ENCODE measurements at places on chromosomes 5 and 9. TPM values are rescaled to one million over a fixed set of nuclear protein-coding genes. Genes with fewer than 3 reads are reported as not detected.

DNA sequence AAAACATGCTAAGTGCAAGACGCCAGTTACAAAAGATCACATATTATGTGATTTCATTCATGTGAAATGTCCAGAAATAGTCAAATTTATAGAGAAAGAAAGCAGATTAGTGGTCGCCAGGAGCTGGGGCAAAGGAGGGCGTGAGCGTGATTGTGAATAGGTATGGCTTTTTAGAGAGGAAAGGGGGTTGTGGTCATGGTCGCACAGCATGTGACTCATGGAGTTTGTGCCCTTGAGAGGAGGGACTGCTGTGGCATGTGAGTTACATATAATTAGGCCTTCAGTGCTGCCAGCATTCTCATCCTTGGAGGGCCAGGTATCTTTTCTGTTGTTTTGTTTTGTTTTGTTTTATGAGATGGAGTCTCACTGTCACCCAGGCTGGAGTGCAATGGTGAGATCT lies 21.2 kb upstream of the MARCHF6 start:
- no peak for DNase-seq
- no peak overlapping the region for H3K4me3 ChIP-seq
- no peak overlapping the region for H3K27ac ChIP-seq
- H3K36me3 ChIP-seq: no peaks in the 10 kb centered on the region
- H3K27me3 ChIP-seq: no peaks in the 10 kb centered on the region
- no peaks in the 10 kb centered on the region for H3K4me1 ChIP-seq

The INSL6 gene
- total RNA-seq: not detected

DNA sequence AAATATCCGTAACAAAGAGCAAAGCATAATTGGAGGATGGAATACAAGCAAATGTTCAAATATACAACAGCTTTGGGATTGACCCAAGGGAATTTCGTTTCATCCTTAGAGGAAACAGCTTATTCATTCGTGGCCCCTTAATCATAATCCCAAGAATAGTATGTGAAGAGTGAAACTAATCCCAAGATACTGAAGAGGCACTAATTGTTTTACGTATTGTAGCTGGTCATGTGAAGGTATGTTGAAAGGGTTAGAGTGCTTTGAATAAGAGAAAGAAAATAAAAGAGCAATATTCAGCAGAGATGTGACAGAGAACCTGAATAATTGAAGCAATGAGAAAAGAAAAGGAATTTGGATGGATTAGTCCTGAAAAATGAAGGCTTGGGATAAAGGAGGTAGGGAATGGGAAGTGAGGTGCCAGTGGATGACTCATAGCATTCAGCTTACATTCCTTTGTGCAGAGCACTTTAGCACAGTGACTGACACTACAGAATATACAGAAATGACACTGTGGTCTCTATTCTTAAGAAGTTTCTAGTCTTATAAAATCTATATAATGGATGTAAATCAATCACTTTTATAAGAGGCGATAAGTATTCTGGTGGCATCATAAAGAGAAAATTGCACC lies 221.9 kb downstream of the TLR4 start:
- no peaks in the 10 kb centered on the region for H3K36me3 ChIP-seq
- DNase-seq: no peak
- H3K27ac ChIP-seq: no peak overlapping the region
- no peaks in the 10 kb centered on the region for H3K4me1 ChIP-seq
- H3K27me3 ChIP-seq: no peaks in the 10 kb centered on the region

The GMCL2 gene
- not detected for total RNA-seq

The COL15A1 gene
- not detected for total RNA-seq

DNA sequence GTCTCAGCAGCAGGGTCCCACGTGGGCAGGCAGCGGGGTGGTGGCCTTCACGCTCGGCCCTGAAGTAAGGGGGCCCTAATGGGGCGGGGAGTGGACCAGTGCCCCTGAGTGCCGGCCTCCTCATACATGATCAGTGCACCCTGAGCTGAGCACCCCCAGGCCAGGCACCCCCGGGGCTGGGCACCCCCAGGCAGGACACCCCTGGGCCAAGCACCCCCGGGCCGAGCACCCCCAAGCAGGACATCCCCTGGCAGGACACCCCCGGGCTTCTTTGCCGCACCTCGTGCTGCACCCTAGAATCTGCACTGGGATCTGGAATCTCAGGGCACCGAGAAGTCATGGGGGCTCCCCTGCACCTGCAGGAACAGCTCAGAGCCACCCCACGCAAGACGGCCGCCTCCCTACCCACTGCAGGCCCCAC lies 51.4 kb downstream of the EXD3 start:
- no peaks in the 10 kb centered on the region for H3K4me1 ChIP-seq
- no peaks in the 10 kb centered on the region for H3K27me3 ChIP-seq
- H3K4me3 ChIP-seq: no peak overlapping the region
- DNase-seq: peak; percentile 33
- H3K27ac ChIP-seq: no peak overlapping the region
- no peaks in the 10 kb centered on the region for H3K36me3 ChIP-seq

The DBH gene
- total RNA-seq: not detected

The ZBTB26 gene
- 8.7 TPM for total RNA-seq

GRCh38 chr5:41754857-41755256 lies 115.4 kb downstream of the OXCT1 start:
- no peaks in the 10 kb centered on the region for H3K36me3 ChIP-seq
- H3K4me3 ChIP-seq: no peak overlapping the region
- no peak overlapping the region for H3K27ac ChIP-seq
- no peaks in the 10 kb centered on the region for H3K4me1 ChIP-seq
- H3K27me3 ChIP-seq: no peaks in the 10 kb centered on the region

The PRELID2 gene
- 26.0 TPM for total RNA-seq

GRCh38 chr5:14663734-14664269 lies 716 bp upstream of the OTULIN start:
- no peaks in the 10 kb centered on the region for H3K36me3 ChIP-seq
- peaks cover 20% of the 10 kb centered on the region for H3K4me1 ChIP-seq
- peak; percentile 22 for DNase-seq
- H3K4me3 ChIP-seq: peak overlapping the region; percentile 74

The PRUNE2 gene
- 3.7 TPM for total RNA-seq

The SEMA4D gene
- 16.0 TPM for total RNA-seq

The PCDHA7 gene
- not detected for total RNA-seq

The MARVELD2 gene
- 50.3 TPM for total RNA-seq

DNA sequence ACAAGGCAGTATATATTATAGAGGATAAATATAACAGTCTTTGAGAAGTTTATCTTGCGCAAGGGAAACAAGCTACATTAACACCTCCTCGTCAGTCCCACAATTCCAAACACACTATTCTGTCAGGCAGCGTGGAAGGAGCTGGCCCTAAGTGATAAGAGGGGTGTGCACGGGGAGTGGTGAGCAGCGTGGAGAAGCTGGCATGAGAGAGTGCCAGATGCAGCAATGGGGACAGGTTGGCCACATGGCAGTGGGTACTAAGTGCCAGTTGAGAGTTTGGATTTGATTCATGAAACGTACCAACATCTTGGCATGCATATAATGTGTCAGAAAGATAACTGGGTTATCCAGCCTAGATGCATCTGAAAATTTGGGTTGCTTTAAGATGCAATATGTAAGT lies 460.2 kb downstream of the ICE1 start:
- DNase-seq: no peak
- no peak overlapping the region for H3K4me3 ChIP-seq
- H3K27me3 ChIP-seq: no peaks in the 10 kb centered on the region
- no peak overlapping the region for H3K27ac ChIP-seq

- H3K4me1 ChIP-seq: no peaks in the 10 kb centered on the region
- H3K27ac ChIP-seq: no peak overlapping the region
- no peaks in the 10 kb centered on the region for H3K36me3 ChIP-seq
These were observed 316.8 kb downstream of the NDUFS4 start for GRCh38 chr5:53877243-53877642.

GRCh38 chr5:140595538-140596300 lies 31.1 kb downstream of the SLC35A4 start:
- no peak overlapping the region for H3K27ac ChIP-seq
- H3K4me3 ChIP-seq: no peak overlapping the region
- DNase-seq: no peak
- H3K36me3 ChIP-seq: no peaks in the 10 kb centered on the region

DNA sequence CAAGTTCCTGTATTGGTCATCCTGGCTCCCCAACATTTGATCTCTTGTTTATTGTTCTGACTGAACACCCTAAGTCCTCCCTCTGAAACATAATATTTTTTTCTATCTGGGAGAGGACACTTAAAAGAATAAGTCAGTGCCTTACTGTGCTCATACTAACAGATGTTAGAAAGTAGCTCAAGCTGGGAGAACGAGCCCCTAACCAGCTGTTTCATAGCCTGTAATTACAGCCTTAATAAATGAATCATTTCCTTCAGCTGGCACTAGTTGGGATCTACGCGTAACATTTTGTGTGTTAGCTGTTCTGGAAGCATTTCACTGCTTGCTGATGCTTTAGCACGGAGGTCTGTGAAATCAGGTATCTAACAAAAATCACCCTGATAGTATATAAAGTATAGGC lies 345.9 kb upstream of the RIOK2 start:
- no peaks in the 10 kb centered on the region for H3K4me1 ChIP-seq
- H3K27me3 ChIP-seq: no peaks in the 10 kb centered on the region
- no peak overlapping the region for H3K27ac ChIP-seq
- H3K4me3 ChIP-seq: no peak overlapping the region
- DNase-seq: no peak

GRCh38 chr5:53110156-53110555 lies 599 bp upstream of the MOCS2 start:
- peak overlapping the region; percentile 83 for H3K27ac ChIP-seq
- H3K36me3 ChIP-seq: no peaks in the 10 kb centered on the region
- no peaks in the 10 kb centered on the region for H3K27me3 ChIP-seq
- peak overlapping the region; percentile 86 for H3K4me3 ChIP-seq
- H3K4me1 ChIP-seq: peaks cover 3% of the 10 kb centered on the region

DNA sequence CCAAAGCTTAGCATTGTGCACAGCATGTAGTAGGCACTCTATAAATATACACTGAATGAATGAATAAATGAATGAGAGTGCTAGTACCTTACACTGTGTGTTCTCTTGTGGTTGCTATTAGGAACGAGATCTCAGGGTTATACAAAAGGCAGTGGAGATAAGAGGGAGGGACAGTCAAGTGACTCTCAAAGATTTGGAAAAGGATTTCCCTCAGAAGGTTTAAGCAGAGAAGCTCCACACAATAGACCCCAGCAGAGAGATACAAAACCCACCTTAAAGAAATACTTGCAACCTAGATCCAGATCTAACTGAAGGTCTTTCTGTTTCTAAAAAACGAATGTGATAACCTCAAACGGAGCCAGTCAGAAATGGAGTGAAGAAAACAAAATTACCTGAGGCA lies 11.8 kb upstream of the EFNA5 start:
- H3K27ac ChIP-seq: no peak overlapping the region
- H3K4me1 ChIP-seq: no peaks in the 10 kb centered on the region
- H3K27me3 ChIP-seq: no peaks in the 10 kb centered on the region
- no peak for DNase-seq

GRCh38 chr5:139639619-139640380 lies 8.3 kb upstream of the CXXC5 start:
- H3K27me3 ChIP-seq: no peaks in the 10 kb centered on the region
- H3K36me3 ChIP-seq: no peaks in the 10 kb centered on the region
- peak; percentile 28 for DNase-seq
- no peak overlapping the region for H3K4me3 ChIP-seq
- H3K4me1 ChIP-seq: peaks cover 71% of the 10 kb centered on the region

DNA sequence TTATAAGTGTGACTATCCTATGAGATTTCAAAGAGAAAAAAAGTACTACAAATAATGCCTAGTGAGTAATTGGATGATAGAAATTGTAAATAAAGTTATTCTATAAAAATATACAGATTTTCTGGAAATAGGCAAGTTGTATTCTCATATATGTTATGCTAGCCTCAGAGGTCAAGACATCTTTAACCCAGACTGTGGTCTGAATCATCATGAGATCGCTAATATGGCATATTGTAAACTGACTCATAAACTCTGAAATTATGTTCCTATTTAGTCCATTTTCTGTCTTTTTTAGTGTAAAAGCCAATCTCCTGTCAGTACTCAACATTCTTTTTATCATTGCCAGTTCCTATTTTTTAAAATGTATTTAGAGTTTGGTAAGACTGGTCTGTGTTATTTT lies 14.2 kb downstream of the LOX start:
- H3K36me3 ChIP-seq: no peaks in the 10 kb centered on the region
- H3K27ac ChIP-seq: no peak overlapping the region
- H3K27me3 ChIP-seq: no peaks in the 10 kb centered on the region
- no peak for DNase-seq
- no peak overlapping the region for H3K4me3 ChIP-seq

GRCh38 chr5:139651043-139651834 lies 3.1 kb downstream of the CXXC5 start:
- peak overlapping the region; percentile 91 for H3K4me3 ChIP-seq
- H3K4me1 ChIP-seq: peaks cover 59% of the 10 kb centered on the region
- DNase-seq: peak; percentile 90
- H3K27me3 ChIP-seq: no peaks in the 10 kb centered on the region
- peak overlapping the region; percentile 31 for H3K27ac ChIP-seq

The RMRP gene
- 10,161 TPM for total RNA-seq

The ISCA1 gene
- total RNA-seq: 11.2 TPM

The ADAMTS2 gene
- 0.05 TPM for total RNA-seq

The MCIDAS gene
- total RNA-seq: 2.0 TPM

DNA sequence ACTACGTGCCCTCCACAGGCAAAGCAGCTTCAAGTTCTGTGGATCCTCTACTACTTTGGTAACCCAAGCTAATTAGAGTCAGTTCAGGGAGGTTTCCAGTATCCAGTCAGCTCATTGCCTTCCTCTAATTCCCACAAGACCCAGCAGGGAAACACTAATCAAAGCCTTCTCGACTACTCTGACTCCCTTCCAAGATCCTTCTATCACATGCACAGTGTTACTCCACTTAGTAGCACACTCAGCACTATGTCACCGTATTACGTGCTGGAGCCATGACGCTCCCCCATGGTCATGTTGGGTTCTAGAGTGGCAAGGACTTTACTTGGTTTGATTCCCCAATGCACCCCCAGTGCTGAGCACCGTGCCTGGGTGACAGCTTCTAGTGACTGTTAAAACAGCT lies 53.0 kb downstream of the DCP2 start:
- no peaks in the 10 kb centered on the region for H3K4me1 ChIP-seq
- no peaks in the 10 kb centered on the region for H3K36me3 ChIP-seq
- DNase-seq: no peak
- no peaks in the 10 kb centered on the region for H3K27me3 ChIP-seq

The GCNT4 gene
- 3.0 TPM for total RNA-seq

The SHC3 gene
- total RNA-seq: 0.20 TPM

The PCDHGB6 gene
- 2.5 TPM for total RNA-seq

DNA sequence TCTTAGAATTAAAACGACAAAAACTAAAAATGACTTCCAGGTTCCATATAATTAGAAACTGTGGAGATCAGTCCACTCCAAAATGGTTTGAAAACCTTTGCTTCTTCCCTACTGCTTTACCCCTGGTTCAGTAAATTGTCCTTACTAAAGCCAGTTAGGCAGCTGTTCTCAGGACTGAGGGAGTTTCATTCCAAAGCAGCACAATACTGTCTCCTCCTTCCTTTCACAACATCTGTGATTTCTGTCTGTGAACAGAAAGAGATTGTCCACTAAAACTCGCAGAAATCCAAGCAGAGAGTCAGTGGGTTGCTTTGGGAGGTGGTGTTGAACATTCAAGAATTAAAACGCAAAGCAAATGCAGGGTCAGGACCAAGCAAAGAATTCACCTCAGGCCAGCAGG lies 740.8 kb upstream of the ZNF608 start:
- no peaks in the 10 kb centered on the region for H3K4me1 ChIP-seq
- no peak for DNase-seq
- H3K27me3 ChIP-seq: no peaks in the 10 kb centered on the region
- H3K36me3 ChIP-seq: no peaks in the 10 kb centered on the region

- no peaks in the 10 kb centered on the region for H3K27me3 ChIP-seq
- no peak for DNase-seq
- no peak overlapping the region for H3K4me3 ChIP-seq
- no peaks in the 10 kb centered on the region for H3K4me1 ChIP-seq
- H3K27ac ChIP-seq: no peak overlapping the region
These were observed 63.6 kb downstream of the FRMD3 start for GRCh38 chr9:83474631-83475030.

GRCh38 chr5:31410089-31410488 lies 121.8 kb downstream of the DROSHA start:
- no peaks in the 10 kb centered on the region for H3K36me3 ChIP-seq
- H3K27me3 ChIP-seq: no peaks in the 10 kb centered on the region
- H3K27ac ChIP-seq: no peak overlapping the region
- H3K4me3 ChIP-seq: no peak overlapping the region
- H3K4me1 ChIP-seq: peaks cover 8% of the 10 kb centered on the region

Measured in Caco-2 (cell line).